ENCODE measurements at places on chromosomes 3 and 15.

DNA sequence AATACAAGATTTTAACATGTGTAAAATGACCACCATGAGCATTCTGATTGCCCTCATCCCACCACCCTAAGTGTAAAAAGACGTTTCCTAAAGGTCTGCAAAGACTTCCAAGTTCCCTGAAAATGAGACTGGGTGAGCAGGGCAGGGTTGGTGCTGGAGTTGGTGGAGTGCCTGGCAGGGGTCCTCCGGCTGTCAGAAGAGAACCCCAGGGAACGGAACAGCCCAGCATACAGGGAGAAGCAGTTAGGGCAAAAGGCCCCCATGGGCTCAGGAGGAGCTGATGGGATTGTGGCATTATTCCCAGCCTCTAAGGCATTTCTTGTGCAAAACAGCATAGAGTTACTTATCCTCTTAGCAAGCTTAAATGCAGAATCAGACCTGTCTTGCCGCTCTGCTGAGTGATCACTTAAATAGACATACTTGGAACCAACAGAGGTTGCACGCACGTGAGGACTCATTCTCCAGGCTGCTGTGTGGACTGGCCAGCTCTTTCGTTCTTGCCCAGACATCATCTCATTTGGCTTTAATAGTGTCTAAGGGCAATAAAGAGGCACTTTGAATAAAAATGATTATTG, 36.0 kb downstream of the XYLB start:
- no peak overlapping the region for H3K27ac ChIP-seq
- no peak for DNase-seq
- no peaks in the 10 kb centered on the region for H3K4me1 ChIP-seq
- no peak overlapping the region for H3K4me3 ChIP-seq
- H3K36me3 ChIP-seq: no peaks in the 10 kb centered on the region
- H3K27me3 ChIP-seq: no peaks in the 10 kb centered on the region

GRCh38 chr3:140387244-140387643, 290.6 kb upstream of the TRIM42 start:
- H3K27ac ChIP-seq: peak overlapping the region; percentile 63
- H3K36me3 ChIP-seq: no peaks in the 10 kb centered on the region
- no peak for DNase-seq
- H3K27me3 ChIP-seq: no peaks in the 10 kb centered on the region

- no peaks in the 10 kb centered on the region for H3K27me3 ChIP-seq
- H3K4me3 ChIP-seq: no peak overlapping the region
- no peak overlapping the region for H3K27ac ChIP-seq
- no peaks in the 10 kb centered on the region for H3K36me3 ChIP-seq
- no peaks in the 10 kb centered on the region for H3K4me1 ChIP-seq
Observed at GRCh38 chr3:67311440-67311839, 313.3 kb downstream of the KBTBD8 start.

DNA sequence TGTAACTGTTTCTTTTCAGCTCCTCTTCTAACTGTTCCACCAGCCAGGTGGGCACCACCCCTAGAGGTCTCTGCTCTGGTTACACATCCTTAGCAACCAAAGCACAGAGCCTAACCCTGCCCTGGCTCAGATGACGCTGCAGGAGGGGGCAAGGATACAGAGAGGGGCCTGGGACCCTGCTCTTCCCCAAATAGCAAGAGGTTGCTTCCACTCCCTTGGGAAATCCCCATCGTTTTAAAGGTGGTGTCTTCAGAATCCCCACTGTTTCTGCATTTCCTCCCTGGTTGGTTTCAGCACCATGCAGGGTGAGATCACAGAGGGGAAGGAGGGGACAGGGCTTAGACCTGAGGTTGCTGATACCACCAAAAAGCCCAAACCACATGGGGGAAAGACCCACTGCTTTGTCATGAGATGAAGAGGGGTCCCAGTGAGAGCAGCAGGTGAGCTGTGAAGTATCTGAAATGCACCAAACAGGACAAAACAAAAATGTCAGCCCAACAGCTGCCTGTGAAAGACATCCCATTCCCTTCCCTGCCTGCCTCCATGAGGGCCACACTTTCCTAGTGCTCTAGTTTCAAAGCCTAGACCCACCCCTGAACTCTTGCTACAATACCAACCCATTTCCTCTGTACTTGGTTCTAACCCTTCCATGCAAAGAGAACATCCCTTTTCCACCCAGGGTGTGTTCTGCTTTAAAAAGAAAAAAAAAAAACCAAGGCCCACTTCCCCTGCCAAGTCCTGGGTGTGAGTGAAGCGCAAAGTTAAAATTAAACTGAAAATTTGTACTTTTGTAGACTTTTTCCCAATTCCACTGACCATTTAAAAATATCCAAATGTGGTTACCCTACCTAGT, 29.0 kb downstream of the ANP32A start:
- H3K4me1 ChIP-seq: peaks cover 4% of the 10 kb centered on the region
- H3K36me3 ChIP-seq: no peaks in the 10 kb centered on the region
- H3K27ac ChIP-seq: no peak overlapping the region
- H3K27me3 ChIP-seq: no peaks in the 10 kb centered on the region
- H3K4me3 ChIP-seq: no peak overlapping the region
- DNase-seq: no peak

GRCh38 chr15:68365140-68365745, 66.7 kb downstream of the ITGA11 start:
- H3K4me1 ChIP-seq: no peaks in the 10 kb centered on the region
- DNase-seq: no peak
- H3K27me3 ChIP-seq: no peaks in the 10 kb centered on the region
- H3K4me3 ChIP-seq: no peak overlapping the region
- H3K27ac ChIP-seq: peak overlapping the region; percentile 73
- no peaks in the 10 kb centered on the region for H3K36me3 ChIP-seq

- no peak overlapping the region for H3K4me3 ChIP-seq
- no peaks in the 10 kb centered on the region for H3K36me3 ChIP-seq
- DNase-seq: no peak
Observed at GRCh38 chr3:101643861-101644613, 32.9 kb downstream of the ZBTB11 start.

- peak overlapping the region; percentile 48 for H3K27ac ChIP-seq
- H3K36me3 ChIP-seq: no peaks in the 10 kb centered on the region
- peak overlapping the region; percentile 73 for H3K4me3 ChIP-seq
- DNase-seq: no peak
- H3K27me3 ChIP-seq: no peaks in the 10 kb centered on the region
Observed at GRCh38 chr15:89749951-89750559, 994 bp downstream of the MESP1 start.

GRCh38 chr3:33173103-33173502, 45.5 kb downstream of the SUSD5 start:
- H3K4me1 ChIP-seq: no peaks in the 10 kb centered on the region
- no peak overlapping the region for H3K4me3 ChIP-seq
- H3K27ac ChIP-seq: no peak overlapping the region
- H3K36me3 ChIP-seq: no peaks in the 10 kb centered on the region

DNA sequence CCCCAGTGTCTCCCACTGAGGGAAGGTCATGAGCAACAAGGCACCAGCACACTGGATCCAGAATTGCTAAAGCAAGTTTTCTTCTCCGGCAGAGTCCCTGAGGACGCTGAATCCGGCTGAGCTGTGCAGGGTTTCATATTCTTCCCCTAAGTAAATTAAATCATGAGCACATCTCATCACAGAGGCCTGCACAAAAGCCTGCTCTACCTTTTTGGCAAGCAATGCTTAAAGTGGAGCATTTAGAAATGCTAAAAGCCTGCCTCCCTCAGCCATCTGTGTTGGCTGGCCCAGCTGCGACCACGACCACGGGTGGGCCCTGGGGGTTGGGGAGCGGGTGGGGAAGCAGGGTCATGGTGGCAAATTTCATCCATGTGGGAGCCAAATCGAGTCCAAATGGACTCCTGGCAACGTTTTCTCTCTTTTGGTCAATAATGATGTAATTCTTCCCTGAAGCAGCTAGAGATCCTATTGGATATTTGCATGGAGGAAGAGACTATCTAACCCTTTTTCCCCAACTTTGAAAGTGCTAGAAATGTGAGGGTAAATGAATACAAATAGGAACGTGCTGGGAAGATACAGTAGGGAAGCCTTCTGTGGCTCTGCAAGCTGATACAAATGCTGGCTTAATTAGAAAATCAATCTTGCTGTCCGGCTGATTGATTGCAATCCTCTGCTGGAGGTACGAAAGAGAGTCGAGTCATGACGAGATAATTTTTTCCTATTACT, 532.8 kb upstream of the TBL1XR1 start:
- peak overlapping the region; percentile 67 for H3K27ac ChIP-seq
- no peak overlapping the region for H3K4me3 ChIP-seq
- no peaks in the 10 kb centered on the region for H3K27me3 ChIP-seq

- no peak for DNase-seq
- no peaks in the 10 kb centered on the region for H3K27me3 ChIP-seq
- H3K4me3 ChIP-seq: no peak overlapping the region
- H3K4me1 ChIP-seq: no peaks in the 10 kb centered on the region
- no peaks in the 10 kb centered on the region for H3K36me3 ChIP-seq
- no peak overlapping the region for H3K27ac ChIP-seq
Observed at GRCh38 chr15:57198131-57198530, 178.2 kb upstream of the CGNL1 start.

DNA sequence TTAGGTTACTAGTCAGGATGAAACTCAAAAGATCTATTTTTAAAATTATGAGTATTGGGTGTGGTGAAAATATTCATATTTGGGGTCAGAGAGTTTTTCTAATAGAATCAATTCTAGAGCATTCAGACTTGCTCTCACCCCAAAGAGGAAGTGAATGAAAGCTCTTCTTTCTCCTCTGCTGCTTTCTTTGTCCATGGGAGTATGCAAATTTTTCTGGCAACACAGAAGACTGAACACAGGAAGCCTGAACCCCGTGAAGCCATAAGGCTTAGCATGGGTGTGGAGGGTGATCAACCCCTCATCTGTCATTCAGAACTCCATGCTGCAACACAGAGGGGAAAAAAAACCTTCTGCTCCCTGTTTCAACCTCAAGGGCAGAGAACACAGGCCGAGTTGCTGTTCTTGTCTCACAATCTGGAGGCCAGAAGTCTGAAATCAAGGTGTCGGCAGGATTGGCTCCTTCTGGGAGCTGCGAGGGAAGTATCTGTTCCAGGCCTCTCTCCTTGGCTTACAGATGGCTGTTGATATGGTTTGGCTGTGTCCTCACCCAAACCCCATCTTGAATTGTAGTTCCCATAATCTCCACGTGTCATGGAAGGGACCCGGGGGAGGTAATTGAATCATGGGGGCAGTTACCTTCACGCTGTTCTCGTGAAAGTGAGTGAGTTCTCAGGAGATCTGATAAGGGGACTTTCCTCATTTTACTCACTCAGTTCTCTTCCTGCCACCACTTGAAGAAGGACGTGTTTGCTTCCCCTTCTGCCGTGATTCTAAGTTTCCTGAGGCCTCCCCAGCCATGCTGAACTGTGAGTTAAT, 33.7 kb upstream of the CD47 start:
- H3K27ac ChIP-seq: no peak overlapping the region
- H3K36me3 ChIP-seq: no peaks in the 10 kb centered on the region
- no peak overlapping the region for H3K4me3 ChIP-seq
- no peaks in the 10 kb centered on the region for H3K4me1 ChIP-seq
- H3K27me3 ChIP-seq: no peaks in the 10 kb centered on the region
- DNase-seq: no peak

DNA sequence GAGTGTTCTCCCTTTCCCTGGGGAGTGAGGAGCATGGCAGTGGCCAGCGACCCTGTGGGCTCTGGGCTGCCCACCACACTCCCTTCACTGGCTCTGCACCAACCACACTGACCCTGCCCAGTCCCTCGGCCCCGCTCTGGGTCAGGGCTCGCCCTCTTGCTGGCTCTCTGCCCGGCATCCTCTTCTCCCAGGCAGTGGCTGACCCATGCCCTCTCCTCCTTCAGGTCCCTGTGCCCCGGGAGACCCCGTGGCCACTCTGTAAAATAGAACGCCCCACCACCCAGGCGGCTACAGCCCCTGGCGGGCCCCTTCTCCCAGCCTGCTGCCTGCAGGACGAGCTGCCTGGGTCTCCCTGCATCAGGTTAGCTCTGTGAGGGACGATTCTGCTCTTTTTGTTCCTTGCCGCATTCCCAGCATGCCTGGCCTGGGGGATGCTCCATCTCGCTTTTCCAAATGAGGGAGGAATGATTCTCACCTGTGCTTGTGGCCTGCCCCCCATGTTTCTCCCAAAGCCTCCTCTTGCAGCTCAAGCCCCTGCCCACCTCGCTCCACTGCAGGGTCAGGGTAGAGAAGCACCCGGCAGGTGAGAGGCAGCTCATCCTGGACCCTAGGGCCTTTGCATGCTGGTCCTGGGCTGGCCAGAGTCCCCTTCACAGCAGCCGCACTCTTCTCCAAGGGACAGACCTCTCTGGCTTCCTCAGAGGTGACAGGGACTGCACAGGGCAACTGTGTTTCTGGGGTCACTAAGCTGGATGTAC, 14.5 kb upstream of the CFAP100 start:
- no peak for DNase-seq
- no peaks in the 10 kb centered on the region for H3K27me3 ChIP-seq
- H3K4me3 ChIP-seq: no peak overlapping the region
- no peaks in the 10 kb centered on the region for H3K36me3 ChIP-seq
- H3K4me1 ChIP-seq: no peaks in the 10 kb centered on the region
- no peak overlapping the region for H3K27ac ChIP-seq

DNA sequence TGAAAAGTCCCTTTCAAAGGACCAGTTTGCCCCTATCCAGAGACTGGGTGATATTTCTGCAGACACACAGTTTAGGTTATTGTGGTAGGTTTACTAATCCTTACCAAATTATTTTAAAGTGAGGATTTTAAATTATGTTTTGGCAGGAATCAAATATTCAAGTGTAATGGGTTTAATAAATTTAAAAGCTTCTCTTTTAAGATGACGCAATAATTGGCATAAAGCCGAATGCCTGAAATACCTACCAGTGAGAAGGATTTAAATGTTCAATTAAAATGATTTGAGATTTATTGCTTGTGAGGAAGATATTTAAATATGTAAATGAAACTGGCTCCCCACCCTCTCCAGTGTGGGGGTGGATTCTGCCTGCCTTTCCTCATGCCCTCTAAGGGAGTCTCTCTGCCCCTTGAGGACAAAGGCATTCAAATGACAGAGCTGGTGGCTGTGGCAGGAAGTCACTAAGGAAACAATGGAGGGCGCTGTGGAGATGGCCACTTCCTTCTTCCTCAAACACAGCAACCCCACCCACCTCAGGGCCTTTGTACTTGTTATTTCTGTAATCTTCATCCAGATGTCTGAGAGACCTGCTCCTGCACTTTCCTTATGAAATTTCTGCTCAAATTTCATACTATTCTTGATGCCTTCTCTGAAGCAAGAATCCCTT, 131.7 kb downstream of the TNIK start:
- peak overlapping the region; percentile 21 for H3K27ac ChIP-seq
- H3K36me3 ChIP-seq: no peaks in the 10 kb centered on the region
- no peak for DNase-seq

Measured in uterus (tissue), 4 donors.